ENCODE measurements at places on chromosomes 2 and 18.

GRCh38 chr18:598124-598589, 1.4 kb downstream of the CLUL1 start:
- H3K36me3 ChIP-seq: peaks cover 2% of the 10 kb centered on the region
- DNase-seq: no peak
- H3K4me3 ChIP-seq: no peak overlapping the region
- H3K27me3 ChIP-seq: peaks cover 35% of the 10 kb centered on the region
- H3K4me1 ChIP-seq: no peaks in the 10 kb centered on the region
- no peak overlapping the region for H3K27ac ChIP-seq

DNA sequence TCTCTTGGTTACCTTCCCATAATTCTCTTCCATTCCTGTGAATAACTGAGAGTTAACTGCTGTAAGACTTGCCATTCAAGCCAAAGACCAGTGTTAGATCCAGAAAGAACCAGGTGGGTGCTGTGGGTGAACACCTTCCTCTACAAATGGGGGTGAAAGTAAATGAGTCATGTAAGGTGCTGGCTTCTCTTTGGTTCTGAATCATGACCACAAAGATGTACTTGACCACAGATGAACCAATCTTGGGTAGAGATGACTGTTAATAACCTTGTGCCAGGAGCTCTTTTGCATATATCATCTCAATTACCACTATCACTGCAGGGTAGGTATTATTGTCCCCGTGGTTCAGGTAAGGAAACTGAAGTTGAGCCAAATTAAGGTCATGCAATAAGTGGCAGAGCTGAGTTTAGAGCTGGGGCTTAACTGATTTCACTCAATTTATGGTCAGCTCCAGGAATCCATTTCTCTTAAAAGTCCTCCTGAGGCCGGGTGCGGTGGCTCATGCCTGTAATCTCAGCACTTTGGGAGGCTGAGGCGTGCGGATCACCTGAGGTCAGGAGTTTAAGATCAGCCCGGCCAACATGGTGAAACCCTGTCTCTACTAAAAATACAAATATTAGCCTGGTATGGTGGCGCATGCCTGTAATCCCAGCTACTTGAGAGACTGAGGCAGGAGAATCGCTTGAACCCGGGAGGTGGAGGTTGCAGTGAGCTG, 244.9 kb upstream of the CXCR4 start:
- peaks cover 16% of the 10 kb centered on the region for H3K4me1 ChIP-seq
- no peaks in the 10 kb centered on the region for H3K36me3 ChIP-seq
- H3K27me3 ChIP-seq: no peaks in the 10 kb centered on the region
- DNase-seq: no peak
- H3K27ac ChIP-seq: no peak overlapping the region
- H3K4me3 ChIP-seq: no peak overlapping the region

GRCh38 chr2:170177950-170178781, at the start of gene MYO3B:
TSS of gene MYO3B (plus strand) at chr2:170178147. CDS start at chr2:170178288, 141 bp downstream.
- H3K36me3 ChIP-seq: no peaks in the 10 kb centered on the region
- no peaks in the 10 kb centered on the region for H3K27me3 ChIP-seq
- H3K4me1 ChIP-seq: peaks cover 20% of the 10 kb centered on the region
- no peak within 1 kb of the TSS for H3K27ac ChIP-seq
- no peak for DNase-seq

DNA sequence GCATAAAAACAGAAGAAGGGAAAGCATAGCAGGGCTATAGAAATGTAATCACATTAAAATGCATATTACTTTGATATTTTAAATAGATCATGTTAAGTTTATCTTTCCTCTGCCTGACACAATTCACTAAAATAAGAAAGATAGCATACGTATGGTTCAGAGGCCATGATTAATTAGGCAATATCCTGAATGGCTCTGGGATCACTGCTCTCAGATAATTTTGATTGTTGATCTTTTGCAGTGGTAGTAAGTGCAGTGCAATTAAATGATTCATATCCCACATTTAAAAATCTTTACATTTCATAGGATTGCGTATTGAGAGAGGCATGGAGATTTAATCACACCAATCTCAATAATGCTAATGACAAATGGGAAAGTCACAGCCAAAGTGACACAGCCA, 1040.7 kb downstream of the SOCS6 start:
- DNase-seq: no peak
- H3K4me1 ChIP-seq: no peaks in the 10 kb centered on the region
- H3K4me3 ChIP-seq: no peak overlapping the region
- no peak overlapping the region for H3K27ac ChIP-seq
- no peaks in the 10 kb centered on the region for H3K36me3 ChIP-seq

- peaks cover 5% of the 10 kb centered on the region for H3K36me3 ChIP-seq
- H3K4me3 ChIP-seq: no peak overlapping the region
- H3K27ac ChIP-seq: no peak overlapping the region
- no peaks in the 10 kb centered on the region for H3K27me3 ChIP-seq
Observed at GRCh38 chr2:96959406-96960110, 26.8 kb downstream of the FAM178B start.

- H3K27me3 ChIP-seq: peaks cover 10% of the 10 kb centered on the region
- DNase-seq: no peak
- H3K36me3 ChIP-seq: peaks cover 26% of the 10 kb centered on the region
- peak overlapping the region; percentile 99 for H3K27ac ChIP-seq
- peak overlapping the region; percentile 90 for H3K4me3 ChIP-seq
Observed at GRCh38 chr2:27889774-27890145, 427 bp downstream of the RBKS start.

GRCh38 chr2:239965318-239965717, 59.8 kb downstream of the NDUFA10 start:
- peaks cover 24% of the 10 kb centered on the region for H3K36me3 ChIP-seq
- H3K27ac ChIP-seq: no peak overlapping the region
- no peak overlapping the region for H3K4me3 ChIP-seq
- peaks cover 11% of the 10 kb centered on the region for H3K4me1 ChIP-seq
- no peaks in the 10 kb centered on the region for H3K27me3 ChIP-seq

DNA sequence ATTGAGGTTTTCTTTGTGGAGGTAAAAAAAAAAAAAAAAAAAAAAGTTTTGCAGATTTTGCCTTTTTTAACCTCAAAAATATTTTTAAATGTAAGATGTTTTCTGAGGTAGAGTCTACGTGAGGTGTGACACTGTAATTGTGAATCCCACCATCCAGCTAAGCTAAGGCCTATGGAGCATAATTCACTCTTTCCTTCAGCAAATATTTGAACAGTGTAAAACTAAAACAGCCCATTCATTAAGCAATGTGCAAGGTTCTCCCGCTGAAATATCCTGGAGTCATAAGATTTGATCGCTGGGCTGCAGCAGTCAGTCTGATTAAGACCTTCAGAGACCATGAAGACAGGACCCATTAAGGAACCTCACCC, 105.1 kb downstream of the HNRNPLL start:
- peaks cover 28% of the 10 kb centered on the region for H3K27me3 ChIP-seq
- no peak overlapping the region for H3K4me3 ChIP-seq
- no peak overlapping the region for H3K27ac ChIP-seq
- peaks cover 6% of the 10 kb centered on the region for H3K4me1 ChIP-seq
- no peak for DNase-seq

GRCh38 chr18:75801178-75801577, 373.7 kb upstream of the SMIM21 start:
- no peaks in the 10 kb centered on the region for H3K4me1 ChIP-seq
- no peaks in the 10 kb centered on the region for H3K36me3 ChIP-seq
- H3K4me3 ChIP-seq: no peak overlapping the region
- H3K27ac ChIP-seq: no peak overlapping the region
- no peak for DNase-seq
- H3K27me3 ChIP-seq: peaks cover 6% of the 10 kb centered on the region

GRCh38 chr2:168286535-168286934, 39.1 kb upstream of the STK39 start:
- H3K36me3 ChIP-seq: no peaks in the 10 kb centered on the region
- no peak for DNase-seq
- no peak overlapping the region for H3K4me3 ChIP-seq
- H3K27ac ChIP-seq: no peak overlapping the region

DNA sequence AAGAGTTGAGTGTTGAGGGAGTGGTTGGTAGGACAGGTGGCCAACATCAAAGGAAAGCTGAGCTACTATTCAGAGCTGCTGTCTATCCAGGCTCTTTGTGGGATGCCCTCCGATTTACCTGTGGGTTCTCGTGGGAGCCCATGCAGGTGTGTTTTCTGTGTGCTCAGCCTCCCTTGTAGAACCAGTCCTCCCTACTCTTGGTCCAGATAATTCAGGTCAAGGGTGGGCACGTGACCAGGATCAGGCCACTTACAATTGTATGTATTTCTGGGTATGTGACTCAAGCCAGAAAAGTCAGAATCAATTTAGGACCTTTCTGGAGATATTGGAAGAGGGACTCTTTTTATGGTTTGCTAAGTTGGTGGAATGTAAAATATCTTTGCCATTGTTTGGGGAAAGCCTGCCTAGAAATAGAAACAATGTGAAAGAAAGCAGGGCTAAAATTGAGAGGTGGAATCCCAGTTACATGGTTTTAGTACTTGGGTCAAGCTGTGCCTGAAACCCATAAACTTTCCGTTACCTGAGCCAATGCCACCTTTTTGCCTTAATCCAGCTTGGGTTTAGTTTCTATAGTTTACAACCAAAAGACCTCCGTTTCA, 93.2 kb downstream of the PDCL3 start:
- no peak for DNase-seq
- H3K27ac ChIP-seq: no peak overlapping the region
- H3K36me3 ChIP-seq: no peaks in the 10 kb centered on the region
- H3K4me1 ChIP-seq: no peaks in the 10 kb centered on the region

DNA sequence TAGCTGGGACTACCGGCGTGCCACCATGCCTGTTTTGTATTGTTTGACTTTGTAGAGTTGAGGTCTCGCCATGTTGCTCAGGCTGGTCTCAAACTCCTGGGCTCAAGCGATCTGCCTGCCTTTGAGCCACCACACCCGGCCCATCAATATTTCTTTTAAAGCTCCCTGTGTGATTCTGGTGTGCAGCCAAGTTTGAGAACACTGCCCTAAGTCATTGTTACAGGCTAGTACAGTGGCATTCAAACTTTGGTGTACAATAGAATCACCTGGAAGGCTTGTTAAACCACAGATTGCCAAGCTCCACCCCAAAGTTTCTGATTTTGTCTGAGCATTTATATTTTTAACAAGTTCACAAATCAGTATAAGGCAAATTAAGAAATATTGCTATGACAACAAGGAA, 99.9 kb downstream of the RBBP8 start:
- H3K27ac ChIP-seq: no peak overlapping the region
- H3K36me3 ChIP-seq: no peaks in the 10 kb centered on the region
- H3K4me3 ChIP-seq: no peak overlapping the region
- H3K4me1 ChIP-seq: no peaks in the 10 kb centered on the region
- DNase-seq: no peak

GRCh38 chr2:84217456-84217855, 241.6 kb downstream of the SUCLG1 start:
- H3K4me3 ChIP-seq: no peak overlapping the region
- H3K27ac ChIP-seq: no peak overlapping the region
- no peaks in the 10 kb centered on the region for H3K36me3 ChIP-seq
- H3K27me3 ChIP-seq: peaks cover 35% of the 10 kb centered on the region
- no peak for DNase-seq

- H3K4me3 ChIP-seq: no peak overlapping the region
- no peak for DNase-seq
- H3K27ac ChIP-seq: no peak overlapping the region
- no peaks in the 10 kb centered on the region for H3K36me3 ChIP-seq
Observed at GRCh38 chr2:128405981-128406613, 87.4 kb upstream of the HS6ST1 start.

All from central memory CD8-positive, alpha-beta T cell (primary cell).